ENCODE measurements at places on chromosomes 3 and 15. TPM values are rescaled to one million over a fixed set of nuclear protein-coding genes. Genes with fewer than 3 reads are reported as not detected.

Gene FRMD4B
- polyA plus RNA-seq, result 1.3 TPM

Gene UNC13C
- not detected for polyA plus RNA-seq

DNA sequence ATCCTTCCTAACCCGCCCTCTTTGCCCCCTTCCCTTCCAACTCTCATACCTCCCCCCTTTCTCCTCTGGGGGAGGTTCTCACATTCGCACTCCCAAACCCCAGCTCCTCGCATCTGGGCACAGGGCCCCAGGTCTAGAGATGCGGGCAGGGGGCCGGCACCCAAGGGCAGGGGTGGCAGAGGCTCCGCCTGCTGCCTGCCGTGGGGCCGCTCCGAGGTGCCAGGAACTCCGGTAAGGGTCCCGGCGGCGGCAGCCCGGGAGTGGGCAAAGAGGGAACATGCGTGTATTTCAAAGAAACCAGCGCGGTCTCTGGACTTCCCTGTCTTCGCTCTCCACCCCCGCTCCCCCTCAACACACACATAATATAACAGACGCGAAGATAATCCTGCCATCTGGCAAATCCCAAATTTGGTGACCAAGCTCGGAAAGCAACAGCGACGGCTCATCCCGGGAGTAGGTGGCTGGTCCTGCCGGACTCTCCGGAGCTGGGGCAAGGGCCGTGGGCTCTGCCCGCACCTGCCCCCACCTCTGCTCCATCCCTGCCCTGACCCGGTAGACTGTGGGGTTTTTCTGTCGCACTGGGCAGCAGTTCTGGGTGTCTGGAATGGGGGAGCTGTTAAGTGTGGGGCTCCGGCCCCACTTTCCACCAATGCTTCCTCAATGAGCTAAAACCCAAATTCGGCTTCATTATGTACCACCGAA, 31.0 kb downstream of the NR2F2 start:
- no peak overlapping the region for H3K27ac ChIP-seq
- H3K36me3 ChIP-seq, result peaks cover 15% of the 10 kb centered on the region
- H3K4me1 ChIP-seq, result peaks cover 22% of the 10 kb centered on the region
- no peak for DNase-seq
- H3K27me3 ChIP-seq, result peaks cover 60% of the 10 kb centered on the region
- H3K4me3 ChIP-seq, result no peak overlapping the region

DNA sequence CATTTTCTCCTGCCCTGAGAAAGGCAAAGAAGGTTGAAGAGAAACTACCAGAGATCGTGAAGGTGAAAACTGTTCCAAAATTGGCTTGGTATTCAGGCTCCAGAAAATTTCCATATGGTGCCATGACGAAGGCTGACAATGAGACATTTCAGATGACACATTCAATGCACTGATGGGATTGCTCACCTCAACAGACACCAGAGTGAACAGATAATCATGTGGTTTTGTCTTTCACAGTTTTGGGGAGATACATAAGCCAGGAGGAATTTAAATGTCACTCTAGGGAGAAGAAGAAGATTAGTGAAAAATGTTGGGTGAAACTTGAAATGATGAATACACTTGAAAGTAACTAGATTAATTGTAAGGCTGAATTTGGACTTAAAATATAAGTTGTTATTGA, 339.7 kb upstream of the EPHA3 start:
- no peak for DNase-seq
- no peaks in the 10 kb centered on the region for H3K36me3 ChIP-seq
- H3K4me1 ChIP-seq, result no peaks in the 10 kb centered on the region

DNA sequence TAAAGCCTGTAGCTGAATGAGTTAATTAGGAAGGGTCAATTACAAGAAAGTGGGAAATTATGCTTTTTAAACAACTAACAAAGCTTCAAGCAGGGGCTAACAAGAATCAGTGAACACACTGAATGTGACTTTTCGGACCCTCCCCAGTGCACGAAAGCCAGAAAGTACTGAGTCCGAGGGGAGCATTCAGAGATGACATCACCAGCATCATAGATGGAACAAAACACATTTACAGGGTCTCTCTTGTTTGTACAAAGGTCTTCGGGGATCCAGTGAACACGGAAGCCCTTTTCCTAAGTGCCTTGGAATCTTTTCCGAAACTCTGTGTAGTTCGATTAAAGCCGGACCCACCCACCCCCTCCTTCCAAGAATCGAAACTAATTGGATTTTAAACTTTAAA, 829 bp downstream of the DCP1A start:
- peaks cover 34% of the 10 kb centered on the region for H3K4me1 ChIP-seq
- H3K36me3 ChIP-seq, result peaks cover 12% of the 10 kb centered on the region
- DNase-seq, result no peak

DNA sequence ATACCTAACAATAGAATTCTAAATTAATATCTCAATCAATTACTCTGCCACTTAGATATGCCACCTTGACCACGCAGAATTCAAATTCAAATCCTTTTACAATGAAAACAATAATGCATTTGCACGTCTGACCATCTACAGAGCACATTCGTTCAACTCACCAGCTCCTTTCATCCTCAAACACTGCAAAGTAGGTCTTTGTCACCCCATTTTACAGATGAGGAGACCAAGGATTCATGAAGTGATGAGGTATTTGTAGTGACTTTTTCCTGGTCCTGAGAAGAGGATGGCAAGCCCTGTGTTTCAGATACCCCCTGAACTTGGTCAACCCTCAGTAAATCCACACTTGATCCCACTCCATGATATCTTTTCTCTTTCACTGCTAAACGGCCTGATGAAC, 42.2 kb downstream of the HES1 start:
- H3K4me1 ChIP-seq, result no peaks in the 10 kb centered on the region
- H3K4me3 ChIP-seq, result no peak overlapping the region
- peaks cover 2% of the 10 kb centered on the region for H3K27me3 ChIP-seq
- H3K36me3 ChIP-seq, result no peaks in the 10 kb centered on the region
- no peak for DNase-seq

GRCh38 chr15:69609176-69609575, 156.6 kb downstream of the RPLP1 start:
- DNase-seq, result no peak
- H3K27me3 ChIP-seq, result peaks cover 3% of the 10 kb centered on the region
- peaks cover 7% of the 10 kb centered on the region for H3K4me1 ChIP-seq
- no peak overlapping the region for H3K27ac ChIP-seq
- no peaks in the 10 kb centered on the region for H3K36me3 ChIP-seq

- peaks cover 2% of the 10 kb centered on the region for H3K27me3 ChIP-seq
- no peak overlapping the region for H3K27ac ChIP-seq
- H3K4me3 ChIP-seq, result no peak overlapping the region
- H3K36me3 ChIP-seq, result no peaks in the 10 kb centered on the region
Measured at GRCh38 chr15:76169911-76170800, 110.4 kb downstream of the TMEM266 start.

GRCh38 chr3:138936741-138937689, 9.9 kb downstream of the FOXL2 start:
- H3K4me3 ChIP-seq, result peak overlapping the region; percentile 67
- H3K4me1 ChIP-seq, result peaks cover 38% of the 10 kb centered on the region
- H3K27me3 ChIP-seq, result peaks cover 30% of the 10 kb centered on the region
- H3K36me3 ChIP-seq, result no peaks in the 10 kb centered on the region
- no peak overlapping the region for H3K27ac ChIP-seq

DNA sequence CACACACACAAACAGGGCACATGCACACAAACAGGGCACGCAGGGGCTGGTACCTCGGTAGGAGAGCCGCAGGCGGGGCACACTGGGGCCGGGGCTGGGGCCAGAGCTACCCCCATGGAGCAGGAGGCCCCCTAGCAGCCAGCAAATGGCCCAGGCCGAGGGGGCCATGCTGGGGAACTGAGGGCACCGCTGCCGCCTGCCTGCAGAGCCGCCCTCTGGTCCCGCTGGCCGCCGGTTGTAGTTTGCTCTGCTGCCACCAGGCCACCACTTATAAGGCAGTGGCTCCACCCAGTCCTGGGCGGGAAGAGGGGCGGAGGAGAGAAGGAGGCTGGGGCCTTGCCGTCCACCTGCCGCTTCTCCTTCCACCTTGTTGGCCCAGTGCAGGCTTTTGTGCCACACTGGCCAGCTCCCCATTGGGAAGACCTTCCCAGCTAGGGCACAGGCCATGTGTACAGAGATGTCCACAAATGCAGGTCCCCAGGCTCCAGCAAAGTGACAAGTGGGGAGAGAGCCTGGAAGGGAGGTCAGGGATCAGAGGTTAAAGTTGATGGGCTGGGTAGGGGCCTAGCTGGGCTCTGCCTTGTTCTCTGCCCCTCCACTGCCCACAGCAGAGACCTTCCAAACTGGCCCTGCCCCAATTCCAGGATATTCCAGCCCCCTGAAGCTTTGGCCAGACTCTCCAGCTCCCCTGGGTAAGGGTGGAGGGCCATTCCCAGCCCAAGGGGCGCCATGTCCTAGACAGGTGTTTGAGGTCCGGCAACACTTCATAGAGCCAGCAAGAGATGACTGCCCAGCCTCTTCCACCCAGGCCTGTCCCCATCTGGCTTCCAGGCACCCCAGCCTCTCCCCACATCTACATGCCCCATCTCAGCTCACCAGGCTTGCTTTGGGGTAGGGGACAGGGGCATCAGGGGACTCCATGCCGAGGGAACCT, at the start of gene SEMA3G:
SEMA3G (minus strand) TSS at position 244 of the 934 bp plus-strand sequence; CDS start at position 168, 76 bp downstream.
- DNase-seq, result peak; percentile 58
- H3K27ac ChIP-seq, result peak within 1 kb of the TSS; percentile 71
- H3K36me3 ChIP-seq, result no peaks in the 10 kb centered on the region
- no peak within 1 kb of the TSS for H3K4me3 ChIP-seq
- H3K4me1 ChIP-seq, result peaks cover 8% of the 10 kb centered on the region

Data from immature natural killer cell (primary cell).